ENCODE measurements at places on chromosomes 2 and 18.
A peak's percentile ranks its signal among the peaks of the same experiment; 100 is the strongest.

- DNase-seq = no peak
Measured at GRCh38 chr18:73838107-73838506, 309.5 kb downstream of the FBXO15 start.

GRCh38 chr2:30300456-30301221, 69.3 kb downstream of the LBH start:
- DNase-seq = no peak

GRCh38 chr2:32990556-32990955, 43.8 kb downstream of the LTBP1 start:
- DNase-seq = no peak

DNA sequence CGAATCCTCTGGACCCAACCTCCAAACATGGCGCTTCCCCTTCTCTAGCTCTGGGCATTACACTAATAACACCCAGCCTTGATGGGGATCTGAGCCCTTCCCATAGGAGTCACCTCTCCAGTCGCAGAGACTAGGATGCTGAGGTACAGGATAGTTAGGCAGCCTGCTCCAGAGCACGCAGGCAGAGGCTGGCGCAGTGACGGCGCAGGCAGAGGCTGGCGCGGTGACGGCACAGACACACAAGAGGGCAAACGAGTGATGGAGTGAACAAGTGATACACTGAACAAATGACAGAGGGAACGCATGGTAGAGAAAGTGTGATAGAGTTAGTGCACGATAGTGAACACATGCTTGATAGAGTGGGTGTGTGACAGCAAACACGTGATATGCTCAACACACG, 518.5 kb downstream of the EIPR1 start:
- DNase-seq = no peak

- peak; percentile 82 for DNase-seq
Measured at GRCh38 chr2:222708274-222708710, 36.8 kb downstream of the MOGAT1 start.

- no peak for DNase-seq
Measured at GRCh38 chr18:8571399-8571798, 37.8 kb upstream of the RAB12 start.

GRCh38 chr18:77899972-77900754, 650.5 kb downstream of the GALR1 start:
- DNase-seq = peak; percentile 61

DNA sequence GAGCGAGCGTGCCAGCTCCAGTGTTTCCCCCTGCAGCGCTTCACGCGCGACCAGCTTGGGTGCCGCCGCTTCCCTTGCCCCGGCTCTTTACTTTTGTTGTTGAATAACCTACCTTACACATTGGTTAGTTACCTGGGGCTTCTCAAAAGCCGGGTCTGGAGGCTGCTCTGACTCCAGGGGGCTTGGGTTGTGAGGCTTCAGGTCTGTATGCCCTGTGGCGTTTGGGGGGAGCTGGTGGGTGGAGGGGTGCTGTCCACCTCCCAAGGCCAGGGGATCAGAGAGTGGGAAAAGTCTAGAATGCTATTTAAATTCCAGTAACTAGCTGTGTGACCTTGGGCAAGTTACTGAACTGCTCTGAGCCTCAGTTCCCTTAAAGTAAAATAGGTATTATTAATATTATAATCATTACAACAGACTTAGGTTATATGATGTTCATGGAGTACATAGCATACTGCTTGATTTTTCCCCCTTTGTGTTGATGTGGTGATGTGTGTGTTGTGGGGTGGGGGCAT, 770 bp downstream of the LYPD6B start:
- DNase-seq = no peak

DNA sequence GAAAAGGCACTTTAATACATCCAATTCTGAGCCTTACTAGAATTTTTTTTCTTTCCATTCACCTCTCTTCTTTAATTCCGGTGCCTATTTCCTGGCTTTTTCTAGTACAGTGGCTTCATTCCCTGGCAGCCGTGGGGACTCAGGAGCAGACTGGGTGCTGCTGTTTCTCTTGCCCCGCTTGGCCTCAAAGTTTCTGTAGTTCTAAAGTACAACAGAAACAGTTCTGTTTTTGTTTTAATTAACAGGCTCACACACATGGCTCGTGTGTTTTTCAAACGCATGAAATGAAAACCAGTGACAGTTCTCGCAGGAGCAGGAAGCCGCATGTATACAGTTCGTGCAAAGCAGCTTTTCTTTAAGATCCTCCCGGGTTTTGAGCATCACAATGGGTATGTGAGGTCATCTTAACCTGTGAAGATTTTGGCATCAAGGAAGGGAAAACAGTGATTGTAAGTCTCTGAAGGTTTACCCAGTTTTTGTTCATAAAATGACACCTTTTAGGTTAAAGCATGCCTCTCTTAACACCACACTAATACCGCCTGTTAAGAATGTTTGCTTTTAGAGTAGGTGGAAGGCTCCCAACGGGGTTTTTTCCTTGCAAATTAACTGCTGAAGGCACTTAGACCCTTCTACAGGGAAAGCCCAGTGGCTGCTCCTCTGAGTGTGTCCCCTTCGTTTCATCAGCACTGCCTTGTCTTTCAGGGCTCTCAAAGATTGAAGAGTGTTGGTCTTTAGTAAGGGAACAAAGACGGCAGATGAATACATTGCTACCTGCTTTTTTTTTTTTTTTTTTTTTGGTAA, 5.8 kb downstream of the FZD7 start:
- DNase-seq = no peak

DNA sequence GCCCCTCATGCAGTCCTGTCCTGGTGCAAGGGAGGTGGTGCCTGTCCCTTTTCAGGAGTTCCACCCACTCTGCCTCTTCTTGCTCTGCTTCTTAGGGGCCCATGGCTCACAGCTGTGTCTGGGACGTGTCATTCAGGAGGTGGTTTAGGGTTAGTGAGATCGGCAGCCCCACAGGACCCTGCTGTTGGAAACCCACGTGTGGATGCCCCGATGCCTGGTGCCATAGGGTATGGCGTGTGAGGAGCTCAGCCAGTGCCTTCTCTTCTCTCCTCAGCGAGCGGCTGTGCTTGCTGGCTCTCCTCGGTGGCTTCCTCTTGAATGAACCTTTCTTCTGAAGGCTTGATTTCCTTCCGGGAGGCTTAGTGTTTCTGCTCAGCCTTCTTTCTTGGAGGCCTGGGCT, 55.2 kb downstream of the LDLRAD4 start:
- no peak for DNase-seq

DNA sequence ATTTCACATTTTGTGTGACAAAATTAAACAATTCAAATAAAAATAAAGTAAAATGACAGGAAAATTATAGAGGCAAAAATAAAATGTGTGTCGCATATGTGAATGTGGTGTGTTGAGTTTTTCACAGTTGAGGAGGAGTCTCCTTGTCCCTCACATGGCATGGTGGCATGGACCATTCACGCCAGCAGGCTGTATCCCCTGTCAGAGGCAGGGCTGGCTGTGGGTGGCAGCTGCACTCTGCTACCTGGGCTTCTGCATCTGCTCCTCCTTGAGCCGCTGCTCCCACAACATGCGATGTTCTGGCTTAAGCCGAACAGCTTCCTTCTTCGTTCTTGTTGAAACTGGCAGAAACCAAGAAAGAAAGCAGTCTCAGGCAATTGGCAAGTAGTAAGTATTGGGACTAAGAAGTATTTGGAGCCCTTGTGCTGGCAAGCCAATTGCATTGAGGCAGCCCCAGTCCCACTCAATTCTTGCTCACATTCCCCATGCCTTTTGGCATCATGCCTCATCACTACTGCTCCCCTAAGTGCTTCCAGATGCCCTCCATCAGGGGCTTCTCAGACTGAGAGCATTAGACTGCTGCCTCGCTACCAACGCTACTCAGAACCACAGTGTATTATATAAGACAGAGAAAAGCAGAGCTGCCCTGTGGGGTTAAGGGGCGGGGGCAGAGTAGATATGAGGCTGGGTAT, 177.9 kb upstream of the NABP1 start:
- no peak for DNase-seq

GRCh38 chr18:9068346-9068745, 34.2 kb upstream of the NDUFV2 start:
- no peak for DNase-seq

DNA sequence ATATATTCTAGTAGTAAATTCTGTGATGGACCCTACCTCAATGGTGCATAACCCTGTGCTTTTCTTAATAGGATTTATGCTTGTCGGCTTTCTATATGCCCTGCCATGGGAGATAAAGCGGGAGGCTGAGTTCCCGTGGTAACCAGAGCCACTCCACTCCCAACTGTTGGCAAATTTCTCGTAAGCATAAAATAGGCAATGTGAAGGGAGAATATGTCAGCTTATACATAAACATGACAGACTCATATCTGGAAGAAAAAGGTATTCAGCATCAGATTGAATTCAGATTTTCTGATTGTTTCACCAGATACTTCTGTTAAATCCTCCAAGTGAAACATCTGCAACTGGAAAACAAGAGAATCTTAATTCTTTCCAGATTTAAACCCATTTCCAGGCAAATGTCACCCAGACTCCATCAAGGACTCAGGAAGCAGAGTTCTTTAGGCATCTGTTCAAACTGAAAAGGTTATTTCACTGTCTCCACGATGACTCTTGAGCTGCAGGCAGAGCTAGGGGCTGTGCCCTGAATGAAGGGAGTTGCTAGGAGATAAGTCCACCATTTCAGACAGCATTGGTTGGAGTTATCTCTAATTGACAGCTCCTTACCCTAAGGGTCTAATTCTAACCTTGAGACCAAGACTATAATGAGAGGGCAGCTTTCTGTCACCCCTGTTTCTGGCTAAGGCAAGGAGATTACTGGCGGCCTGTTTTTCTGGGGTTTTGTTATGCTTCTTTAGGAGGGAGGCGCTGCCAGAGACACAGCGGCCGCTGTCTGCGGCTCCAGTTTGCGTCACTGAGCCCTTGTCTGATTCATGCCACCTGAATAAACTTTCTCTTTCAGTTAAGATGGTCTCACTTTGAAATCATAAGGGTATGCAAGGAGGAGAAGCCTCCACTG, 381.3 kb downstream of the SOX11 start:
- no peak for DNase-seq

DNA sequence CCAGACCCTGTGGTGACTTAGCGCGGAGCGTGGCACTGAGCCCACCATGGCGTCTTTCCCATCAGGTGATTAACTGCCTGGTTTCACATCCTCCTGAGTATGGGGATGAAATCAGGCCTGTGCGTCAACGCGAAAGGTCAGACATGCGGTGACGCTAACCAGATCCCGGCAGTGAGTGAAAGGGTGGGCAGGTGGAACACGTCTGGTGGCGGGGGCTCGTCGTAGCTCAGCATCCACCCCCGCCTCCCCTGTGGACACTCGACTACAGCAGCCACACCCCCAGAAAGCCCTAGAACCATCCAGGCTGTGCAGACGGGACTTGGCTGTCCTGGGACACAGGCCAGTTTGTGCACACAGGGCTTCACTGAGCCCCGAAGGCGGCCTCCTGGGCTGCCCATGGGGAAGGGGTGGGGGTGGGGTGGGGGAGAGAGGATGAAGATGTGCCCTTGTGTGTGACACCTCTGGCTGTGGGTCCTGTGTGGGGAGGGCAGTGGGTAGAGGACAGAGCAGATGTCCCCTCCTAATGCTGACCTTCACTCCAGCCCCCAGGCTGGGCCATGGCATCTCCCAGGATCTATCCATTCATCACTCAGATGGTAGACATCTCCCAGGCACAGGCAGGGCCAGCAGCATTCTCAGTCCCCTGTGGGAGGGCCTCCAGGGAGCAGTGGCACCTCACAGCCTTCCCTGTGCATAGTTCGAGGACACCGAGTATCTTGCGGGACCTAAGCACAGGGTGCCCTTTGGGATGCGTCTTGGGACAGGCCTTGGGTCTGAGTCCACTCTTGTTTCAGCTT, 27.5 kb downstream of the RAMP1 start:
- no peak for DNase-seq

DNA sequence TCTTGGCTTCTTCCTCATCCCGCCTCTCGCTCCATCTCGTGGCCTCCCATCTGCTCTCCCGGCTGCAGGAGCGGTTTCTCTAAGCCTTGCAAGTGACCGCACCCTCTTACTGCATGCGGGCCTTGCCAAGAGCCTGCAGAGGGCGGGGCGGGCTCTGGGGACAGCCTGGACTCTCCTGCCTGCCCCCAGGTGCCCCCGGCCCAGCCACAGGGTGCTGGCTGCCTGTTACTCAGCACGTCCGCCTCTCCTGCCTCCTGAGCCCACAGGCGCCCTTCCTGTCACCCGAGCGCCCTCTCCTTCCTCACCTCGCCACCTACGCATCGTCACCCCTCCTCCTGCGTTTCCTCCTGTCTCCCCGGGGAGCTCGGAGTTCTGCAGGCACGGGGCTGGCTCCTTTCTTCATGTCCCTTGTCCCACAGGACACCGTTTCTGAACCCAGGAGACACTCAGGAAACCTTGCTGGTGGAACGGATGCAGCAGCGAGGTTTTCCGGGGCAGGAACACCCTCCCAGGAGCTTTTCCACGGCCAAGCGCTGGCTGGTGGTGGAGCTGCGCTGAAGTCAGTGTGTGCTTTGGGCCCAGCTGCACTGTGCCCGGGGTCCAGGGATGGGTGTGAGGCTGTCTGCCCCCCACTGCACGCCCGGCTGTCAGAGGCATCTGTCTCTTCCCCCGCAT, 28.5 kb downstream of the HPCAL1 start:
- DNase-seq = peak; percentile 75

Data from inflammatory macrophage (primary cell).